CMK (cell line): ENCODE measurements at places on chromosomes 2 and 18.

- DNase-seq = no peak
Measured at GRCh38 chr2:82525744-82526143, 1933.3 kb downstream of the SUCLG1 start.

DNA sequence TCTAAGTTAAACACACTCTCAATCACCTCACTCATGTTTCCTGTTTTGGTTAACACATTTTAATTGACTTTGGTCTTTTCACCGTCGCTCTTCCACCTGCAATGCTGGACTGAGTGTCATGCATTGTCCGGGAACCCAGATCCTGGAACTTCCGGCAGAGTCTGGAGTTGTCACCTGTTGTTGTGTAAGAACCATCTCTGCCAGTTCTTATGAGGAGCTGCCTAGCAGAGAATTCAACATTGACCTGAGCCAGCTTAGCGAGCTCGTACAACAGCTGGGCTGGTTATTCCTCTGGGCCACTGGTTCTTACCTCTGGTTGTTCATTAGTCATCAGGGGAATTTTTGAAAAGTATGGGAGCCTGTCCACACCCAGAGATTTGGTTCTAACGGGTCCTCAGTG lies 75.7 kb downstream of the BCL2L11 start:
- no peak for DNase-seq

DNA sequence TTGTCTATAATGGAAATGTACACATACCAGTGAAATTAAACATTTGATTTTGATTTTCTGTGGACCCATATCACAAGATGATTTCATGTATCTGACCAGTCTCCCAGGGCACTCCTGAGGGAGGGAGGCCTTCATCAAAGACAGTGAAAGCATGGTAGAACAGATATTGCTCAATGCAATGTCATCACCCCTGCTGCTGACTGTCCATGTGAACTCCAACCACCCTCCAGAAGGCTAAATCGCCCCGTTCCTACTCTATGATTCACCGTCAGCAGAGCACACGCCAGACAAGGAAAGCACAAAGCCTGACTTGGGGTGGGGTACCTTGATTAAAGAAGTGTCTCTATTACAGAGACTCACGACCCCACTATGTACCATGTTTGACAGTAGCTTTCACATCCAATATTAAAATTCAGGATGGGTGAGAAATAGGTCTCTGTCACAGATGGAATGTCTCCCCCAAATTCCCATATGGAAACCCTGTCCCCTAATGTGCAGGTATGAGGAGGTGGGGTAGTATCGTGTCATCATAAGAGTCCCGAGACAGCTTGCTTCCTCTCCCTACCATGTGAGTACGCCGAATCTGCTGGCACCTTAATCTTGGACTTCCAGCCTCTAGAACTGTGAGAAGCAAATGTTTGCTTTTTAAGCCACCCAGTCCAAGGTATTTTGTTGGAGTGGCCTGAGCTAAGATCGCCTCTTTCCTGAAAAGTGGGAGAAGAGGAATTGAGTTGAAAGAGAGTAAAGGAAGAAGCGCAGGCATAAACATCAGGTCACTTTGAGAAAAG lies 42.4 kb downstream of the CYB5A start:
- no peak for DNase-seq

- DNase-seq = no peak
Measured at GRCh38 chr18:73535189-73535588, 612.4 kb downstream of the FBXO15 start.

- DNase-seq = no peak
Measured at GRCh38 chr2:159867567-159868361, 69.8 kb upstream of the CD302 start.

- no peak for DNase-seq
Measured at GRCh38 chr18:906416-907114, 1.9 kb downstream of the ADCYAP1 start.

GRCh38 chr2:171798156-171798820 lies 95.8 kb downstream of the SLC25A12 start:
- DNase-seq = no peak

GRCh38 chr2:140473851-140474250 lies 1657.0 kb downstream of the LRP1B start:
- DNase-seq = no peak

DNA sequence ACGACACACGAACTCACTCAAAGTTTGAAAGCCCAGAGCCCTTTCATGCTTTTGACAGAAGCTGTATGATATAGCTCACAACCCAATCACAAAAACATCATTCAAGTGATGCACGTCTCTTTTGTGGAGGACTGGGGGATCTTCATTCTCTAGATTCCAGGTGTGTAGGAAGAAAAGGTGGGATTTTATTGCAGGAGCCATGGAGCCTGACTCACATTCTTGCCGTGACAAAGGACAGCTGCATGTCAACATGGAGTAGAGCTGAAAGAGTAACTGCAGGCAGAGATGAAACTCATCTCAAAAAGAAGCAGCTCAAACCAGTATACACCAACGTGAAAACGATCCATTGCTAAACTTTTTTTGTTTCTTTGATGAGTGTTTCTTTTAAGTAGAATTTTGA lies 50.9 kb upstream of the PDE1A start:
- no peak for DNase-seq

- no peak for DNase-seq
Measured at GRCh38 chr2:70946832-70947442, 11.2 kb downstream of the ATP6V1B1 start.

GRCh38 chr18:11391661-11392060 lies 217.7 kb upstream of the SLC35G4 start:
- DNase-seq = no peak

GRCh38 chr2:19021721-19022120 lies 336.7 kb downstream of the OSR1 start:
- DNase-seq = no peak

DNA sequence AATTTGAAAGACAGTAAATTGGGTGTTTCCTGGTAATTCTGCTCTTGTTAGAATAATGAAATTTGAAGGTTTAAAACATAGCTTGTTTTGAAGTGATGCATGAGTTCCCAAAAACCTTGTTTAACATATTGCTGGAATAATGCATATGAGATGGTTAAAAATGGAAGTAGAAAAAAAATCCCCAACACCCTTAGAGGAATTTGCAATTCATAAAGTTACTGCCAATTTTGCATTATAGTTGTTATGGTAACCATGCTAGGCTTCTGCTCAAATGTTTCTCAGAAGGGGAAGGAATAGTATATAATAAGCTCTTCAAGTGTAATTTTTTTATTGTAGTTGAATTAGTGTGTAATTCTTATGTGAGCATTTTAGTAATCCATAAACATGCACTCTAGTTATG lies 49.1 kb downstream of the FASTKD2 start:
- DNase-seq = no peak

- no peak for DNase-seq
Measured at GRCh38 chr2:165766326-165766927, 27.6 kb downstream of the GALNT3 start.

- DNase-seq = no peak
Measured at GRCh38 chr2:21103274-21103891, 20.4 kb upstream of the TDRD15 start.

GRCh38 chr18:60404486-60405085 lies 32.0 kb upstream of the MC4R start:
- no peak for DNase-seq

- DNase-seq = no peak
Measured at GRCh38 chr2:71700658-71701397, 247.5 kb downstream of the DYSF start.

- DNase-seq = no peak
Measured at GRCh38 chr2:163187995-163188655, 349.6 kb upstream of the KCNH7 start.
